Natural killer cell (primary cell): ENCODE measurements at places on chromosomes 2 and 18. TPM values are rescaled to one million over a fixed set of nuclear protein-coding genes. Genes with fewer than 3 reads are reported as not detected.

Gene RIT2
- not detected for total RNA-seq

Gene TUBA4A
- 146 TPM for total RNA-seq

Gene SLC19A3
- total RNA-seq, result not detected

Gene RTKN
- 15.1 TPM for total RNA-seq

Gene RAMP1
- total RNA-seq, result 3.9 TPM

Gene HOXD12
- not detected for total RNA-seq

Gene EFEMP1
- not detected for total RNA-seq

Gene CD8A
- 208 TPM for total RNA-seq

Gene SIX3
- total RNA-seq, result 0.39 TPM

Gene LHCGR
- total RNA-seq, result not detected

Gene MOCOS
- total RNA-seq, result 0.24 TPM

Gene ASB18
- not detected for total RNA-seq

Gene ALK
- total RNA-seq, result not detected

Gene IL1R2
- total RNA-seq, result not detected

Gene CRYGC
- not detected for total RNA-seq

Gene GPR45
- not detected for total RNA-seq

Gene GLI2
- total RNA-seq, result not detected

Gene CPLX4
- total RNA-seq, result not detected

Gene MAPRE3
- 4.2 TPM for total RNA-seq

Gene SERPINB13
- total RNA-seq, result not detected

Gene GRB14
- not detected for total RNA-seq

Gene CNGA3
- not detected for total RNA-seq
